Jurkat, Clone E6-1 (cell line): ENCODE measurements at places on chromosomes 3 and 15.

GRCh38 chr15:34652726-34653033 lies 69.2 kb upstream of the GOLGA8B start:
- DNase-seq: no peak

- DNase-seq: no peak
Measured at GRCh38 chr3:47856669-47857068, 53.7 kb downstream of the DHX30 start.

DNA sequence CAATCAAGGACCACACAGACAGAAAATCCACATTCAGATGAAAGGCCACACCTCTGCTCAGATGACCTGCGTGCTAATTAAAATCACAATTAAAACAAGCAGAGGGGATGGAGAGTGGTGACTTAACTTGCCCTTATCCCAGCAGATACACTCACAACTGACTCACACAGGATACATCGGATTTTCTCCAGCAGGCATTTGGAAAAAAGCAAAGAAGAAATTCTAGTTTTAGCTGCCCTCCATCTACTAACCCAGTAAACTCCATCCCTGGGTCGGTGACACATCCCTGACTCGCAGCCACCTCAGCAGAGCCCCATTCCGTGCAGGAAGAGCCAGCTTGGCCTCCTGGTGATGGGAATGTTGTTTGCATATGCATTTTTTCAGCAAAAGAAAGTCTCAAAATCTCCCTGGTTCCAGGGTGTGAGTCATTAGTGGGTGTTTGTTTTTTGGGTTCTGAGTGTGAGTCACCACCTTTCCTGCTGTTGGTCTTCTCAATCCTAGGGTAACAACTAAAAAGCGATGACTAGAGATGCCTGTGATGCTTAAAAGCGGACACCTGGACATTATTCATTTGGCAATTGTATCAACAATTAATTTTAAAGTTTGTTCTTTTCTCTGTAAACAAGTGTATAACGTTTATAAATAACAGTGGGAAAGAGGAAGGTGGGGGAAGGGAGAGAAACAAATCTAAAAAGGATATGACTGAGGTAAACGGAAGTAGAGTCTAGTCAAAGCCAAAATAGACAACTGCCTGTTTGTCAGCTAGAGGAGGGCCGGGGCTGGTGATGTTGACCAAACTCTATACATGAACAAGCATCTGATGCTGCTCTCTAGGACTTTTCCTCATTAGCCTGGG lies 49.8 kb upstream of the SLC4A7 start:
- peak; percentile 35 for DNase-seq

- DNase-seq: peak; percentile 59
Measured at GRCh38 chr15:89462198-89462912, 34.0 kb downstream of the RHCG start.

DNA sequence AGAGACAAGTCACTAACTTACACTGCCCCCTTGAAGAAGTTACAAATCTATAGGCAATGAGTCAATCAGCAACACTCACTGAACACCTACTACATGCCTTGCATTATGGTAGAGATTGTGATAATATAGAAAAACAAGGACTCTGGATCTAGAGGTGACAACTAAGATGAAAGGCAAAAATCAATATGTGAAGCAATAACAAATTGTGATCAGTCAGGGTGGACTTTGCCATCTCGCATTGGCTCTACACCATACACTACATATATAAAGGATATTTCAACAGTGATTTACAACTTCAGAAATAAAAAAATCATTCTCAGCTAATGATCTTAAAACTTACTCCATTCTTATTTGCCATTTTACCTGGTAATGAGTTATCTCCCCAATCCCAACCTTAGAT lies 210.7 kb upstream of the CD96 start:
- DNase-seq: no peak

GRCh38 chr15:56019060-56019793 lies 25.8 kb upstream of the NEDD4 start:
- DNase-seq: no peak

- no peak for DNase-seq
Measured at GRCh38 chr3:47250309-47251060, 32.1 kb downstream of the KIF9 start.

- DNase-seq: no peak
Measured at GRCh38 chr3:167731393-167731792, 3.3 kb downstream of the PDCD10 start.

- no peak for DNase-seq
Measured at GRCh38 chr3:133965906-133966305, 63.8 kb downstream of the SLCO2A1 start.

DNA sequence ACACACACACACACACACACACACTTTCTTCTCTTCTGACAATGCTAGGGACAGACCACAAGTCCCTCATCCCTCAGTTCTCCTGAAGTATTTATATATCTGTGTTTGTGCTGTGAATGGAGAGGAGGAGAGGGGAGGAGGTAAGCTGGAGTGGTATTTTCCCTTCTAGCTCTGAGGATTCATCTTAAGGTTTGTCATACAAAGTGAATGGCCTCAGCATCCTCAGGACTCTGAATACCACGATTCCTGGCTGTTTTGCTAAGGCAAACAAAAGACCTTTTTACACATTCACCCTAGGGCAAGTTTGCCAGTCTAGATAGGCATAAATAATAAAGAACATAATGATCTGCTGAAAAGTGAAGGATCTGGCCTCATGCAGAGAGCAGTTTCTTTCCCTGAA lies 65.7 kb upstream of the CHMP2B start:
- no peak for DNase-seq

DNA sequence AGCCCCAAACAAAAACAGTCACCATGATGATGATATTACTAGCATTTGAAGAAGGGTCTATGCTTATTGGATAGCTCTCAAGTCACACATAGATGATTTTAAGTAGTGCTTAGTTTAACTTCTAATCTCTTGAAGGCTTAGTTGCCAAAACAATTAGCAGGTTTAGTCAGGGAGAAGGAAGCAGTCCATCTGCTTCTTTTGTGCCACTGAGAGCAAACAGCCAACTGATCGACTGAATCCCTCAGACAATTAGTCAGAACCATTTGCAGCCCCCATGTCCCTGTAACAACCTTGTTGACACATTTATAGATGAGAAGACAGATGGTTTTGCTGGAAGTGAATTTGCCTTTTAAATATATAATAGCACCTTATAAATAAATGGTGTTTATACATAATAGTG lies 585.1 kb upstream of the SUCLG2 start:
- no peak for DNase-seq

- DNase-seq: no peak
Measured at GRCh38 chr3:113847664-113848461, 9.3 kb downstream of the GRAMD1C start.

- no peak for DNase-seq
Measured at GRCh38 chr3:125257536-125257935, 45.0 kb upstream of the SLC12A8 start.

DNA sequence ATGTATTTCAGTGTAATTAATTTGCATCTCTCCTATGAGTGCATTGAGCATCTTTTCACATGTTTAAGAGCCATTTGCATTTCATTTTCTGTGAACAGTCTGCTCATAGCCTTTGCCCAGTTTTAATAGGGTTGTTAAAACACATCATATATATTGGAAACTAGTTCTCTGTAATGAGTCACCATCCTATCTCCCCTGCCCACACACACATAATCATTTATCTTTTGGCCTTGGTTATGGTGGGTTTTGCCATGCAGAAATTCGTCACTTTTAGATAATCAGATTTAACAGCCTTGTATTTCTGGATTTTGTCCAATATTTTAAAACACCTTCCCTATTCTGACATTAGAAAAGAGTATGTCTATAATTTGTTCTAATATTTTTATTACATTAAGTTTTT lies 11.9 kb upstream of the CHRM5 start:
- no peak for DNase-seq

DNA sequence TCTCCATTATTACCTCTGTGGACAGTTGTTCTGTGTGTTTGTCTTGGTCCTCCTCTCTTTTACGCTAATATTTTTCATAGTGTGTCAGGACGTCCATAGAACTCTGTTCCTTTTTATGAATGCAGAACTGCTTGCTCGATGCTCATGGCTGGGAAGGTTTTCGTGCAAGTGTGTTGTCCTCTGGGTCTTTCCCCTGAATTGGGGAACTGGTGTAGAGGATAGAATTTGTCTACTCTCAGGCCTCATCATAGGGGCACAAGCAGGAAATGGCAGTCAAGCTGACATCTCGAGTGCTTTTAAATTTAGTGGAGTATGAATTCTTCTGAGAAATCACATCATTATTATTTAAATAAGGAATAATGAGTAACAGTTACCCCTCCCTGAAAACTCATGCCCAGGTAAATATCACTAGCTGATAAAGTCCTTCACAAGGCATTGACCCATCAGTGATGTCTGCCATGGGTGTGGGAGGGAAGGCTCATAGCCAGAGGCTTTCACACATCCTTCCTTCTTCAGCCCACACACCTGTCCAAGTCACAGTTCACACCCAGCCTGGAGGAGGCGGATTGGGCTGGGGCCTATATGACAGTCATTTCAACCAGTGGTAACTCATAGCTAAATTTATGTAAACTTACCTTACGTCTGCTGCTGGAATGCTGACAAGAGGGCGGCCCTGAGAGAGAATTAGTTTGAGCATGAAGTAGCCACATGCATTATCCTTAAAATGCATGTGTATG lies 226.1 kb downstream of the PLCL2 start:
- DNase-seq: no peak

DNA sequence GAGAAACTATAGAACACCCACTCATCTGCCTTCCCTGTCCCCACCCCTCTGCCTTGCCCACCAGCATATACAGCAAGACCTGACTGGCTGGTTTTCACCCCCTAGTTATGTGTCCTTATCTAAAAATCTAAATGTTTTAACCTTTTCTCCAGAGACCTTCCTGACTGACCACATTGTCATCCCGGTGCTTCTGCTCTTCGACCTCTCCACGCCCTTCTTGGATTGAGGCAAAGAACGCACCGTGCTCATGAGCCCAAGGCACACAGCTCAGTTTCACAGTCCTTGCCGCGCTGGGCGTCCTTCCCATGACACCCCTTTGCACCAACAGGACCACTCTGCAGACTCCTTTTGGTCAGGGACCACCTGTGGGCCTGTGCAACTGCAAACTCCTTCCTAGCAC lies 62.7 kb downstream of the B3GNT5 start:
- DNase-seq: no peak

DNA sequence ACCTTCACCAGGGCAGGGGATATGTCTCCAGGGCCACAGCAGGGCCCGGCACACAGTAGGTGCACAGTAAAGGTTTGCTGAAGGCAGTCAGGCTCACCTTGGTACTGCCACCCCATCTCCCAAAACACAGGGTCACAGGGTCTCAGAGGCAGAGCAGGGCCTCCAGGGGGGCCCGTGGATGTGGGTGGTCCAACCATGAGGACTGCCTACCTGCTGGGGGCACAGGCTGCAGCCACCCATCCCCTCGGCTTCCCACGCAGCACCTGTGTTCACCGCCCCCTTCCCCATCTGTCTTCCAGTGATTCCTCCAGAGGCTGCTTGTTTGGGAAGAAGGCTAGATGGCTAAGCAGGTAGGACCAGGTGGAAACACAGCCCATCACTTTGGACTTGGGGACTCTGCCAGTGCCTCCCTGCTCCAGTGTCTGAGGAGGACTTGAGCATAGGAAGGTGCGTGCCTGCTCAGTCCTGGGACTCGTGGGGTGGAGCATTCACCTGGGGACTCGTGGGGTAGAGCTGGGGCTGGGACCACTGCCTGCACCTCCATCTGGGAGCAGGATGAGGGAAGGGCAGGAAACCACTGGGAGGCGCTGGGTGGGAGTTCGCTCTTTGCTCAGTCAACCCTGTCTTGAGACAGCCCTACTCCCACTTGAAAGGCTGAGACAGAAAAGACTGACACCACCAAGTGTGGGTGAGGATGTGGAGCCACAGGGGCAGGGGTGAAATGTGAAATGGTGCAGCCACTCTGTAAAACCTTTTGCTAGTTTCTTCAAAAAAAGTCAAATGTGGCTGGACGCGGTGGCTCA lies 18.8 kb upstream of the PLXND1 start:
- peak; percentile 14 for DNase-seq

- DNase-seq: no peak
Measured at GRCh38 chr15:25880411-25880810, 17.3 kb upstream of the ATP10A start.

- no peak for DNase-seq
Measured at GRCh38 chr3:40745381-40746106, 220.8 kb downstream of the ZNF621 start.

GRCh38 chr15:33737687-33738601 lies 230.4 kb upstream of the CHRM5 start:
- no peak for DNase-seq

- no peak for DNase-seq
Measured at GRCh38 chr3:189786479-189787064, 155.4 kb downstream of the TP63 start.

DNA sequence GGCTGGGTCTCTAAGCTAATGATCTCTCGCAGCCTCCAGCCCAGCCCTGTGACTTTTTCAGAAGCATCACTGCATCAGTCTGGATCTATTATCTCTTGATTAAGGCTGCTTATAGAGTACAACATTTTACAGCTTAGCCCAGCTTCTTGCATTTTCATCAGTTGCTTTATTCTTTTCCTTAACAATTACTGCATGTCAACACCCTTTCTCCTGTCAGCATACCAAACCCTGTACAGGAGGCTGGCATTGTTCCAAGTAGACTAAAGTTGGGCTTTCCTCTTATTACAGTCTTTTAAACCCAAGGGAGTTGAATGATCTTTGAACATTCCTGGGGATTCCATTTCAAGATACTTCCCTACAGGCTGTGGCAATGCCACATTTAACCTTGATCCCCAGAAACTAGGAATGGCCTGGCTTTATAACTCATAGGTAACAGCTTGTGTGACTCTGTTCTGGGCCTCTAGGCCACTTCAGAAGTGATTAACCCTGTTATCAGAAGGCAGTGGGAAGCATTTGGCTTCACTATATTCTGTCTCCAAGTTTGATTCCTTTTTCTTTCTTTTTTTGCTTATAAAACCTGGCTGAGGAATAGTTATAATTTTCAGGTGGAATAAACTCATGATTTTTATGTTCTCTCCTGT lies 182.9 kb downstream of the KCNMB2 start:
- no peak for DNase-seq
